RPMI8226 (cell line): ENCODE measurements at places on chromosomes 4 and X.
A peak's percentile ranks its signal among the peaks of the same experiment; 100 is the strongest.

GRCh38 chrX:7131621-7132020 lies 15.9 kb upstream of the STS start:
- no peak for DNase-seq

- DNase-seq = no peak
Observed at GRCh38 chrX:79082899-79083298, 61.6 kb upstream of the GPR174 start.

GRCh38 chrX:10217198-10217597 lies 60.4 kb downstream of the CLCN4 start:
- peak; percentile 15 for DNase-seq

GRCh38 chr4:3235581-3235980 lies 13.4 kb upstream of the MSANTD1 start:
- DNase-seq = no peak

DNA sequence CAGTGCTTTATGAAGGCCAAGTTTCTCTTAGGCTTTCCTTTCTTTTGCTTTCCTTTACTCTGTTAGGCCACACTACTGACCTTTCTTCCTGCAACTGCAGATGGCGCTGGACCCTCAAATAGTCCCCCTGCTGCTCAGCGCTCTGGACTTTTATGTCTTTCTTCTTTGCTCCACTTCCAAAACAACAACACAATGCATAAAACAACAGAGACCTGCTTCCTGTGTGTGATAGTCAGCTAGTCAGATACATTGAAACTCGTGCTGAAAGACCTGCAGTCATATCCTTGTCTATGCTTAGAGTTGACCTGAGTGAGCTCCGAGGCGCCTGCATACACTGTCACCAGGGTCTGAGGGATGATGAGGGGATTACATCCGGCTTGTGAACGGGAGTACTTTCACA lies 108.9 kb upstream of the TEX13D start:
- DNase-seq = no peak

GRCh38 chr4:85028910-85029309 lies 62.4 kb upstream of the WDFY3 start:
- no peak for DNase-seq

DNA sequence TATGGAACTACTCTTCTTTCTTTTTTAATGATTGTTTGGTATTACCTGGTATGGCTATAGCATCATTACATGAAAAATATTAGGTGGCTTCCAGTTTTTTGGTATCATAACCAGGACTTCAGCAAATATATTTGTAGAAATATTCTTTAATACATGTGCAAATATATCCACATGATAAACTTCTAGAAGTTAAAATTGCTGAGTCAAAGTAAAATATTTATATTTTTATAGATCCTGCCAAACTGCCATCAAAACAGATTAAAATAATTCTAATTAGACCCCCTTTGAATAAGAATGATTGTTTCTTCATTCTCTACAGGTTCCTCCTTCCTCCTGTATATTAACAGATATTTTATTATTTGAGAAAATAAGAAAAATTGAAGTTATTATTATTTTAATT lies 708.5 kb upstream of the INTU start:
- no peak for DNase-seq

DNA sequence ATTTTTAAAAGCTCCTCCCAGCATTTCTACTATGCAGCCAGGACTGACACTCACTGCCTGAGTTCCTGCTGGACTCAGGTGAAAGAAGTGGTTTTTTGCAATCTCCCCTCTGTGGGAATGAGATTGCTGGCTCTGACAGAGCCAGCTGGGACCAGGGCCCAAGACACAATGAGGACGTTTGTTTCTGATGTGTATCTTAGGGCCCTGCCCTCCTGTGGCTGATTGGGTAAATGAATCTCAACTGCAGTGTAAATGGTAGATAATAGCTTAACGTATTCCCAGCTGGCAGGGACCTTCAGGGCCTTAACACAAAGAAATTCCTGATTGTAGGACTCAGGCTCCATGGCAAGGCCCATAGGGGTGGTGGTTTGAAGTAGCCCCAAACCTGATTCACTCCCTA lies 85.8 kb upstream of the PRPS1 start:
- no peak for DNase-seq

- DNase-seq = no peak
Observed at GRCh38 chrX:16828124-16828908, 41.8 kb downstream of the RBBP7 start.

DNA sequence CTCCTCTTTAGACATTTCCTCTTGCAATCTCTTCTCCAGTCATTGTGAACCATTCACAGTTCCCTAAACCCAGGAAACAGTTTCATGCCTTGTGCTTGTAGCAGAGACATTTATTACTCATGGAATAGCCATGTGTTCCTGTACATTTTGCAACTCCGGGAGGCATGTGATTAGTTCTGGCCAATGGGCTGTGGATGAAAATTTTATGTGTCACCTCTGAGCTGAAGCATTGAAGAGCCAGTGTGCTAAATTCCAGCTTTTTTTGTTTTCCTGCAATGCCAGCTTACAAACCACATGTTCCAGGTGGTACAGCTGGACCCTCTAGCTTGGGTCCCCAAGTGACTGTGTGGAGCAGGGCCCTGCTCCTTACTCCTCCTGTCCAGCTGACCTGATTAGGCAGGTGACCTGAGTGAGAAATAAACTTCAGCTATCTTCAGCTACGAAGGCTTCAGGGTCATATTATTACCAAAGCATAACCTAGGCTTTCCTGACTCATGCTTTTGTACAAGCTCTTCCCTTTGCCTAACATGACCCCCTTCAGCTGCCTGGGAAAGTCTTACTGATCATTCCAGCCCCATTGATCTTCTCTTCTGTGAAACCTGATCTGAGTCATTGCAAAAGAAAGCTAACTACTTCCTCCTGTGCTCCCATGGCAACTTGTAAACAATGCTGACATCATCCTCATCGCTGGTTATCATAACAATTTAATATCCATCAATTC lies 200.4 kb downstream of the PTTG2 start:
- DNase-seq = no peak

DNA sequence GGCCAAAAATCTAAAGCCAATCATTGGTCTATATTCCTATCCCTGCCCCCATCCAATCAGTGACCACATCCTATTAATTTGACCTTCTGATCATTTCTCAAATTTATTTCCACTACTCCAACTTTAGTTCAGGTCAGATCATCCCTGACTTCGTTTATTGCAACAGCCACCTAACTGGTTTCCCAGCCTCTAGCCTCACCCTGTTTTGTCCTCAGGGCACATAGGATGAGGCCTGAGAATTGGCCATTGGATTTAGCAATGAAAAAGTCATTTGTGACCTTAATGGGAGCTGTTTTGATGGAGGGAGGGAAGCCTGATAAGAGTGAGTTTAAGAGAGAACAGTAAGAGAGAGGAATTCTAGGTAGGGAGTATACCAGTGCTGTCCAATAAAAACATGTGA lies 155.0 kb downstream of the AMMECR1 start:
- DNase-seq = no peak

DNA sequence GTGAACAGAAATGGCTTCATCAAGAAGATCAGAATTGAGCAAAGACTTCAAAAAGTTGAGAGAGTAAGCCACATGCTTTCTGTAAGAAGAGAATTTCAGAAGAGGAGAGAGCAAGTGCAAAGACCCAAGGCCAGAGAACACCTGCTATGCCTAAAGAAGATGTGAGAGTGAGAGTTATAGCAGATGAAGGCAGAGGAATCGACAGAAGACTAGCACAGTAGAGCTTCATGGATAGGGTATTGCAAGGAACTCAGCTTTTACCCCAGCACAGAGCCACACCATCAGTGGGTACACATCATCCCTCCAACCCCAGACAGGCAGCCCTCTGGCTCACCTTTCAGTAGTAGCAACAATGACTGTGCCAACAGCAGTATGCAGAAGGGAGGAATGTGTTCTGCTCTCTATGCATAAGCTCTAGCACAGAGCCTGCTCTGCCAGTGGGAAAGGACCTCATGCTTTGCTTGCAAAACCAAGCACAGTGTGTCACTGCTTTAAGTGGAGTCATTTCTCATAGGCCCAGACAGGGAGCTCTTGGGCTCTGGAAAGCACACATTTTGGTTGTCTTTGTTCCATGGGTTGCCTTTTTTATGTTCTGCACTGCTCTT lies 318.6 kb downstream of the NAF1 start:
- no peak for DNase-seq

GRCh38 chrX:141609111-141609510 lies 19.6 kb downstream of the SPANXA2 start:
- DNase-seq = no peak

DNA sequence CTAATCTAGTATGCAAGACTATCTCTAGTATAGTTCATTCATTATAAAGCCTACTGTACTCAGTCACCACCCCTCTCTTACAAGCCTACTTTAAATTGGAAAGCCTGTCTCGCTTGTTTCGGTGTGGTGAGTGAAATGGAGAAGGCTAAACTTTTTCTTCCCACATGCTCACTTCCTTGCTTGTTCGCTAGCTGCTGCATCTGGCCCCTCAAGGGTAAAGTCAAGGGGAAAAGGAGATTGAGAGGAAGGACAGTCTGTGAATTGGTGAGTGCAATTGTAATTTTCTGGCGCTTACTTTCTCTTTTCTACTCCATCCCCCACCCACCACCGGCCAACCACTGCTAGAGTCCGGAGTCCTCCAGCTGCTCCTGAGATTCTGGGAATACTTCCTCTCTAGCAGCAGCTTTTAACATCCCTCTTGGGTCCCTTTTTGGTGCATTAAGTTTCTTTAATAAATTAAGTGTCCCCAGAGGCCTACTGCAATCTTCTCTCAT lies 12.1 kb upstream of the ARAP2 start:
- no peak for DNase-seq

DNA sequence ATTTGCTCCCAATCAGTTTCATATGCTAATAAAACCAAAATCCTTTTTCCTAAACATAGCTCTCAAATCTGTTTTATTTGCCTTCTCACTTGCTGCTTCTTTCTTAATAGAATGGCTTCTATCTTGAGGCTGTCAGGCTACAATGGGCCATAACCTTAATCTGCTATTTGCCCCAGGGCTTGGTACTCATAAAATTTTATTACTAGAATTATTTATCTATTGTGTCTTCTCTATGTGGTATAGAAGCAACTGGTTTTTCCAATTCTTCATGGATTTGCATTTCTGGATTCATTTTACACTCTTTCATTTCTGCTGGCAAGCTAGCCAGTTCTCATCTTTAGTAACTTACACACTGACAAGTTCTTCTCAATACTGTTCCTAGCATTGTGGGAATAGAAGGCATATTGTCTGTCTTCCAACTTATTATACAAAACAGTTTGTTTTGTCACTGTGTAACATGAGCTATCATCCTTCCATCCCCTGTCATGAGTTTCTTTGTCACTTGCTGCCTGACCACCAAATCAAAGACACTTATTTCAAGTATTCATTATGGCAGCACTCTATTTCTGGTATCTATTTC lies 96.6 kb upstream of the KCNIP4 start:
- no peak for DNase-seq

DNA sequence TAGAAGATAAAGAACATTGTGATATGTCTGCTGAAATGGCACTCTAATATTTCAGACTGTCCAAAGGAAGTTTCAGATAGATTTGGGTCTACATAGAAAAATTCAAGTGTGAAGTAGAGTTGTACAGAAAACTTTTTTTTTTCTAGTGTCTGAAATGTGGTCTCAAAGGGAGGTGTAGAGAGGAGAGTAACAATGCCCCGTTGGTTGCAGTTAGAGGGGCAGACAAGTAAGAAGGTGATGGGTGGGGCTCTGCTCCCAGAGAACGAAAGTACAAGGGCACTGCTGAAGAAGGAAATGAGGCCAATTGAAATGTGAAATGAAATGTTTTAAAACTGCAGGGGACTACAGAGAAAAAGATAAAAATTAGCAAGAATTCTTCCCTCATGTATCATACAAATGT lies 177.8 kb downstream of the BANK1 start:
- DNase-seq = no peak

DNA sequence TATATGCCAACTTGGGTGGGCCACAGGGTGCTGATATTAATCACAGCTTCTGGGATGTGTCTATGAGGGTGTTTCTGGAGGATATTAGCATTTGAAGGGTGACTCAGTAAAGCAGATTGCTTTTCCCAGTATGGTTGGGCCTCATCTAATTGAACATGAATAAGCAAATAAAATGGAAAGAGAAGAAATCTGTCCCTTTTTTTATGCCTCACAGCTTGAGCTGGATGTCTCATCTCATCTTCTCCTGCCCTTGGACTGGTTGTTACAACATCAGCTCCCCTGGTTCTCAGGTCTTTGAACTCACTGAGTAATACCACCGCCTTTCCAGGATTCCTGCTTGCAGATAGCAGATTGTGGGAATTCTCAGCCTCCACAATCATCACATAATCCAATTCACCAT lies 1149.2 kb downstream of the PCDH18 start:
- no peak for DNase-seq

DNA sequence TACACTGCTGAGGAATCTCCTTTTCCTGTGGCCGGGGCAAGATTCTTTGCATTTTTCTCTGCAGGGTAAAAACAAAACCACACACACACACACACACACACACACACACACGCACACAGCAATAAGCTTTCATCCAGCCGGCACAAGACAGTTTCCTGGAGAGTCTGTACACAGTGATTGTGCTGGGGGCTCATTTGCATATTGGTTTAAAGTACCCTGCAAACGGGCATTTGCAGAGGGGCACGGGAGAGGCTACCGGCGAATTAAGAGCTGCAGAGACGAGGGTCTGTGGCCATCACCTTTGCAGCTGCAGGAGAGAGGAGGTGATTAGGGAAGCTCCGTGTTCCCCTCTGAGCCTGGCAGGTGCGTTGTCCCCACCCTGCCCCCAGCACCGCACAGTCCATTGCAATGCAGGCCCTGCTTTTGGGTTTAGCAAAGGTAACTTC lies 219.9 kb downstream of the SHOX start:
- DNase-seq = peak; percentile 30

DNA sequence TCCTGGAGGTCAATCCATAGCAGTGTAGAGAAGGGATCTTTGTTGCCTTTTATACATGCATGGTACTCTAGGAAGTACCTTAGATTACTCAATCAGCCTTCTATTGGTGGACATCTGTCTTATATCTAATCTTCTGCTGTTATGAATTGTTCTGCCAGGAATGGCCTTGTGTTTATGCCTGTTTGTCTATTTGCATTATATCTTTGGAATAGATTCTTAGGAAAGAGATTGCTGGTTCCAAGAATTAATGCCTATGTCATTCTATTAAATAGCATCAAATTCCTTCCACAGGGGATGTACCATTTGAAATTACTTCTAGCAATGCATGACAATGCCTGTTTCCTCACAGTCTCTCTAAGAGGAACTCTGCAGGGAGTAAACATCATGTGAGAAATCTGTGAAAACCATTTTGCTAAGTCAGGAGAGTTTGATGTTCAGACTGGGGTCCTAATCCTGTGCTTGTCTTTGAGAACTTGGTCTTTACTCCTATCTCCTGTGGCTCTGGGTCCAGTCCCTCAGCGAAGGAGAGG lies 42.5 kb downstream of the BEX3 start:
- no peak for DNase-seq

GRCh38 chr4:72473434-72473900 lies 95.6 kb downstream of the ADAMTS3 start:
- no peak for DNase-seq
